ENCODE measurements at places on chromosomes 4 and X.

- DNase-seq: no peak
Observed at GRCh38 chrX:40852586-40852985, 117.2 kb upstream of the MED14 start.

DNA sequence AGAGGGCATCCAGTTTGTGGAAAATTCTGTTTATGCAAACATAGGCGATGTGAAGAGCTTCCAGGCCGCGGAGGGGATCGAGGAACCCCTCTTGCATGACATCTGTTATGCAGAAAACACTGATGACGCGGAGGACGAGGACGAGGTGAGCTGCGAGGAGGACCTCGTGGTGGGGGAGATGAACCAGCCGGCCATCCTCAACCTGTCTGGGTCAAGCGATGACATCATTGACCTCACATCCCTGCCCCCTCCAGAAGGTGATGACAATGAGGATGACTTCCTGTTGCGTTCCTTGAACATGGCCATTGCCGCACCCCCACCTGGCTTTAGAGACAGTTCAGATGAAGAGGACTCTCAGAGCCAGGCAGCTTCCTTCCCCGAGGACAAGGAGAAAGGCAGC is 74.6 kb upstream of the PRPS2 start:
- no peak for DNase-seq

- DNase-seq: no peak
Observed at GRCh38 chr4:76585272-76585671, 150.2 kb downstream of the SHROOM3 start.

- no peak for DNase-seq
Observed at GRCh38 chrX:150163956-150164726, 199.0 kb upstream of the MAMLD1 start.

GRCh38 chr4:177546745-177547144 is 104.5 kb upstream of the AGA start:
- DNase-seq: no peak

- DNase-seq: no peak
Observed at GRCh38 chr4:188691811-188692210, 552.6 kb downstream of the TRIML1 start.

GRCh38 chr4:108140328-108140727 is 28.4 kb downstream of the LEF1 start:
- DNase-seq: no peak

DNA sequence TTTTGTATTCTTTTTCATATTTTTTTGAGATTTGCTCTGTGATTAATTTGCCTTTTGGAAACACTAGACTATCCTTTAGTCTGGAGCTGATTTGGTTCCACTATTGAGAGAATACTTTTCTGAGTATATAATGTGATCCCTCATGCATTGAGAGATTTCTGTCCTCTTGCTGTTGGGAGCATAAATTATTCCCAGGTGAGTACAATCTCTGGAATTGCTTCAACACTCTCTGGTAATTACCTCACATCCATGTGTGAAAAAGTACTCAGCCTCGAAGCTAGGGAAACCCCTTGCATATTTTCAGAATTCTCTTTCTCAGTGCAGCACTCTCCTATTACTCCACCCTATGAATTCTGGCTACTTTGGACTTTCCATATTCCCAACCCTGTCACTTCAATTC is 550.0 kb downstream of the RAPGEF2 start:
- DNase-seq: no peak

GRCh38 chr4:27717431-27717755 is 856.8 kb downstream of the STIM2 start:
- no peak for DNase-seq

GRCh38 chrX:38770152-38770551 is 31.1 kb upstream of the MID1IP1 start:
- no peak for DNase-seq

DNA sequence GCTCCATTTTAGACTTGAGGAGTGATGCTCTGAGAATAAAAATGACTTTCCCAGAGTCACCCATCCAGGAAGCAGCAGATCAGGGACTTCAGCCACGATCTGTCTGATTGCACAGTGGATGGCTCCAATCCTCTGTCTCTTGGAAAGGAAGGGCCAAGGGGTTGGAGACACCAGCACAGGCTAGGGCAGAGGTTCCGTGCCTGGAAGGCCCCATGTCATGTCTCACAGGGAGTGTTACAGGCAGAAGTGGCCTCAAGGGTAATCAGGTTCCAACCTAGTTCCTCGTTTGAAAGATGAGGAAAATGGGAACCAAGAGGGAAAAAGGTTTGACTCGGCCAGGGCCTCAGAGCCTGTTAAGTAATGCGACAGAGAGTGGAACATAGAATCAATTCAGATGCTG is 160.0 kb downstream of the EFNB1 start:
- DNase-seq: no peak

- no peak for DNase-seq
Observed at GRCh38 chrX:9447906-9448305, 17.0 kb upstream of the TBL1X start.

DNA sequence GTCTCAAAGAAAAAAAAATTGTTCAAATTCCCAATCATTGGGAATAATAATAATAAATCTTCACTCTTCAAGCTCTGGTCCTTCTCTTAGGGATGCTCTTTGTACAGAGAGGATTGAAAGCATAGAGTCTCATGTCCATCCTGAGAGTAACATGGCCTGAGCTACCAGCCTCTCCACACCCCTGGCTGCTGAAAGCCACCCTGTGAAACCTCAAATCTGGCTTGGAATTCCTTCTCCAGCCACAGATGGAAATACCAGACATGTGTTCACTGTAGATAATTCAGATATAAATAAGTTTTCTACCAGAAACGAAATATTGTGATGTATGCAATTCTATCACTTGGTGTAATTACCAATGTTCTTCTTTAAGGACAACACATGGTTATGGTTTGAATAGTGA is 140.6 kb downstream of the ARSF start:
- DNase-seq: no peak

Measured in midbrain (tissue), 1 donor.